Occipital lobe (tissue), 3 donors: ENCODE measurements at places on chromosomes 5 and 9.

DNA sequence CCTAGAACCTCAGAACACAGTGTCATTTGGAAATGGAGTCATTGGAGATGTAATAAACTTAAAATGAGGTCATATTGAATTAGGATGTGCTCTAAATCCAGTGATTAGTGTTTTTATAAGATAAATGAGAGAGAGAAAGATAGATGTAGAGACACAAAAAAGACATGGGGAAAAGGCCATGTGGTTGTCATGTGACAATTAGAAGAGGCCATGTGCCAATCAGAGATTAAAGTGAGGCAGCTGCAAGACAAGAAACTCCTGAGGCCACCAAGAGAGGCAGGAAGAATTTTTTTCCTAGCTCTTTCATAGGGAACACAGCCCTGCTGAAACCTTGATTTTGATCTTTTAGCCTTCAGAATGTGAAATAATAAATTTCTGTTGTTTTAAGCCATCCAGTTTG, 1307.2 kb downstream of the PTPRD start:
- no peak for DNase-seq

DNA sequence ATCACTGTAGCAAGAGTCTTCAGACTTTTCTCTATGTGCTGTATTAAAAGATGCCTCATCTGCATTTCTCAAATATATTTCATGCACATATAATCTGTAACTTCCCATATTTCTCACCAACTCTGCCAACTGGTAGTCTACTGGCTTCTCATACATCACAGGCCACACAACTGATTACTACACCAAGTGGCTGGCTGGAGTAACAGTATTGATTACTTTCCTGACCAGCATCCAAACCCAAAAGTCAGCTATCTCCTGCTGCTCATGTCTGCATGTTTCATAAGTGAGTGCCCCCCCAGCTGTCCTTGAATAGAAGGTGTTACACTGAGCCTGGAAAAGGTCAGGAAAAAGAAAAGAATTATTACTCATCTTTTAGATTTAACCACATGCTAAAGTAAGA, 17.4 kb downstream of the ERCC8 start:
- DNase-seq: no peak

DNA sequence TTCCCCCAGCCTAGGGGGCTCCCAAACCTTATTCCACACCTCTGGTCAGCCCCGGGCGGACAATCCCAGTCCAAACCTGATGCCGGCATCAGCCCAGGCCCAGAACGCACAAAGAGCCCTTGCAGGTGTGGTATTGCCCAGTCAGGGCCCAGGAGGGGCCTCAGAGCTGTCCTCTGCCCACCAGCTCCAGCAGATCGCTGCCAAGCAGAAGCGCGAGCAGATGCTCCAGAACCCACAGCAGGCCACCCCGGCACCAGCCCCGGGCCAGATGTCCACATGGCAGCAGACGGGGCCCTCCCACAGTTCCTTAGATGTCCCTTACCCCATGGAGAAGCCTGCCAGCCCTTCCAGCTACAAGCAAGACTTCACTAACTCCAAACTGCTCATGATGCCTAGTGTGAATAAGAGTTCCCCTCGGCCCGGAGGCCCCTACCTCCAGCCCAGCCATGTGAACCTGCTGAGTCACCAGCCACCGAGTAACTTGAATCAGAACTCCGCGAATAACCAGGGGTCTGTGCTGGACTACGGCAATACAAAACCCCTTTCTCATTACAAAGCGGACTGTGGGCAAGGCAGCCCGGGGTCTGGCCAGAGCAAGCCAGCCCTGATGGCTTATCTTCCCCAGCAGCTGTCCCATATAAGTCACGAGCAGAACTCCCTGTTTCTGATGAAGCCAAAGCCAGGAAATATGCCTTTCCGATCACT, 27.6 kb upstream of the LTC4S start:
- peak; percentile 10 for DNase-seq

DNA sequence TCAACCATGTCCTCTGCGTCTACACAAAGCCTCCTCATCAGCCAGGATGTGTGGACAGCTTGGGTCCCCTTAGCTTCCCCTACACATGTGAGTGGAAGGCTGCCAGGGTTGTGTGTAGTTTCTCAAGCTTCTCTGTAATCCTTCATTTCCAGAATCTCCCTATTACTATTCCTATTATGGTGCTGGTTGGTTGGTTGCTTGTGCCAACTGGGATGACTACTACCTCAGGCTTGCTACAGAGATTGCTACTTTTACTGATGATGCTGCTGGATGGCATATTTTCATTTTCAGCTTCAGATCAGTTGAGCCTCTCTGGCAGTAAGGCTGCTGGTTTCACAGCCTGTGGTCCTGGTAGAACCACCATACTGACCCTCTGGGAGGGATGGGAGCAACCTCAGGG, 39.9 kb downstream of the ATG10 start:
- no peak for DNase-seq

- DNase-seq: no peak
These were observed 524.2 kb downstream of the ACTL7B start for GRCh38 chr9:108331596-108331995.

- DNase-seq: no peak
These were observed 74.4 kb downstream of the PDE6A start for GRCh38 chr5:149870232-149870631.

DNA sequence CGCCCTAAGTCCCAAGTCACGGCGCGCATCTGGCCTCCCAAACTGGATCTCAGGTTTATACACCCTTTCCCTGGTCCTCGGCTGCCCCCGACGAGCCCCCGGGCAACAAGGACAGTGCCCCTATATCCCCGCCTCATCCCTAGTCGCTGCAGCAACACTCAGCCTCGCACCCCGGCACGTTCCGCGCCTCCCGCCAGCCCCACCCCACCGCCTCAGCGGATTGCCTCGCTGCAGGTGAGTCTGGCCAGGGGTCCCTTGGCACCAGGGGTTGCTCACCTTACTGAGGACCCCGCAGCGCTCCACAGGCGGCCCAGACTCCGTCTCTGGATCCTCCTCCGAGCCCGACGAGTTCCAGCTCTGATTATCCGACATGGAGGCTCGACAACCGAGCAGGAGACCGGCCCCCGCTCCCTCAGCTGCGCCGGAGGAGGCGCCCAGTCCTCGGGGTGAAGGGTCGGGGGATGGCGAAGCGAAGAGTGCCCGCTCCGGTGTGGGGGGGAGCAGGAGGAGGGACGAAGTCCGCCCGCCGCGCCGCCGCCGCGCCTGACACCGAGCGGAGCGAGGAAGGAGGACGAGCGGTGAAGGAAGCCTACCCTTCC, 494 bp downstream of the CERT1 start:
- DNase-seq: peak; percentile 73

DNA sequence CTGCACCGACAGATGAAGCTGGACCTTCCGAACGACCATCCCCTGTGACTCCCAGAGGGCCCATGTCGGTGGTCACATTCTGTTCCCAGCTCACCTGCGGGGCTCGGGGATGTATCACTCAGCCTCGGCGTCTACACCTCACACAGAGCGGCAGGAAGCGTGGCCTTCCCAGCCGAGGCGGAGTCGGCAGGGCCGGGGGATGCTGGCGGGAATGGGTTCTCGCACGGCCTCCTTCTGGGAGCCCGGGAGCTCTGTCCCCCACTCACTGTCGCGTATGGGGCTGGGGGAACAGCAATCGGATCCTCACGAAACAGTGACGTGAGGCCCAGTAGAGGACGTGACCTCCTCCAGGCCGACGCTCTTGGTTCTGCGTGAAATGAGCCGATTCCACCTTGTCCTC, 20.4 kb downstream of the NACC2 start:
- no peak for DNase-seq

- no peak for DNase-seq
These were observed 30.2 kb upstream of the PTGER4 start for GRCh38 chr5:40649463-40650030.

DNA sequence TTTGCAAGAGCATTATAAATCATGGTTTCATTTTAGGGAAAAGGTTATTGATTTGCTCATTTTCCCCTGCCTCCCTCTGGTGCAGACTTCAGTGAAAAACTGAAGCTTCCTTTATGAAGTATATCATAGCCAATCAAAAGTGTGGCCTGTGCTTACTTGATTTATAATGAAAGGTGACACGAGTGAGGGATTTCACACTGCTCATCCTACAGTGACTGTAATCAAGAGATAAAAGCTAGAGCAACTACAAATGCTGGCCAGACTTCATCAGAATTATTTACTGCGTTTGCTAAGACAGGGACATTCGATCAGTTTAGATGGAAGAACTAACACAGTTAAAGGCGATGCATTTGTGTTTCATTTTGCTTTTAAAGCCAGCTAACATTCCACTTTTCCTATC, 151.5 kb downstream of the SV2C start:
- no peak for DNase-seq

DNA sequence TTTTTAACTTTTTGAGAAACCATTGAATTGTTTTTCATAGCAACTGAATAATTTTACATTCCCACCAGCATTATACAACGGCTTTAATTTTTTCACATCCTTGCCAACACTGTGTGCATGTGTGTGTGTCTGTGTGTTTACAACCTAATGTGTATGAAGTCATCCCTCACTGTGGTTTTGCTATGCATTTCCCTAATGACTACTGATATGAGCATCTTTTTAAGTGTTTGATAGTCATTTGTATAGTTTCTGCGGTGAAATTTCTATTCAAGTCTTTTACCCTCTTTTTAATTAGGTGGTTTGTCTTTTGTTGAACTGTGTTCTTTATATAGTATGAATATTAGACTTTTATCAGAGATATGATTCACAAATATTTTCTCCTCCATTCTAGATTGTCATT, 263.1 kb upstream of the COX7C start:
- no peak for DNase-seq

- DNase-seq: no peak
These were observed 63.8 kb upstream of the RARS1 start for GRCh38 chr5:168422431-168422830.

- DNase-seq: no peak
These were observed 16.2 kb upstream of the FSD1L start for GRCh38 chr9:105431424-105432246.

DNA sequence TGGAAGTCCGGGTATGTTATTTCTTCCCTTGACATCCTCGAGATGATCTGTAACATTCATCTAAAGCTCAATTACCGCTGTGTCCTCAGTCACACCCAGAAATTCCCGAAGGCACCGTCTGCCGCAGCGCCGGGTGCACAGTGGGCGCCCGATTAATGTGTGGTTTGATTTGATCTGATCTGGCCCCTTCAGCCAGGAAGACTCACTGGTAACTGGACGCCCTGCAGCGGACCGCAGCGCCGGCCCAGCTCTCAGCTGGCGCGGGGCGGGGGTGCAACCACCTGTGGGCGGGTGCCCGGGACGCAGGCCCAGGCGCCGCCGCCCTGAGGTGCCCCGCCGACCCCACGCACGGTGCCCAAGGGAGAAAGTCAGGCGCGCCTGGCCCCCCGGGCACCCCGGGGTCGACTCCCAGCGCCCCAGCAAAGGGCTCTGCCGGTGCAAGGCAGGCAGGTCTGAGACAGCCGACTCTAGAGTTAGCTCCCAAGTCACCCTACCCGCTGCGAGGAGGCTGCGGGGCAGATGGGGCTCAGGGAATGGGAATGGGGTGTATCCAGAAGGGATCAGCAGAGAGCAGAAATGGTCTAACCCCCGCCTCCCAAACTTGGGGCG, 1.7 kb downstream of the EPB41L4B start:
- no peak for DNase-seq

- no peak for DNase-seq
These were observed 19.1 kb upstream of the KCNMB1 start for GRCh38 chr5:170408226-170408625.

- DNase-seq: no peak
These were observed 1.2 kb downstream of the HSPA5 start for GRCh38 chr9:125239631-125240597.

DNA sequence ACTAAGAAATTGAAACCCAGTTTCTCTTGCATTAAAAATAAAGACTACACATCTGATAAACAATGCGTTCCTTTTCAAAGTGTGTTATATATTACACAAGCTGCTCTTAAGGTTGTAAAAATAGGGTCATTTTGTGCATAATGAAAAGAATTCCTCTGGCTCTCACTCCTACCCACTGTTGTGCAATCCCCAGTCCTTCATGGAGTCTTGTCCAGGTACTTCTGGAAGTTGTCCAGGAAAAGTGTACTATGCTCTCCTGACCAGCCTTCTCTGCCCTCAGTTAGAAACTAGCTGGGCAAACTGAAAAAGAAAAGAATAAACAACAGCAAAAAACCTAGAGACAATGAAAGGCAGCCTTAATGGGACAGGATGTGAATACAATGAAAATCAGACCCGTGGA, 345.5 kb upstream of the PAPPA start:
- no peak for DNase-seq

DNA sequence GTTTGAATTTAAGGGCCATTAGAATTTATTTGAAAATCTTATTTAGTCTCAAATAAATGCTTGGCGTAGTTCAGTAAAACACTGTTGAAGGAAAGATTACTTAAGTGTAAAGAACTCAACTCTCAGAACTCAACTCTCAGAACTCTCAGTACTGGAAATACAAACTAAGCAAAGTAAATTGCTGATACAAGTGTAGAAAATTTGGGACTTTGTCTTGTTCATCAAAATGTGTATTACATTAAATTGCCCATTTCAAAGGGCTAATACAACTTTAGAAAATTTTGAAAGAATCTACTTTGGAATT, 99.4 kb downstream of the CSNK1G3 start:
- no peak for DNase-seq

DNA sequence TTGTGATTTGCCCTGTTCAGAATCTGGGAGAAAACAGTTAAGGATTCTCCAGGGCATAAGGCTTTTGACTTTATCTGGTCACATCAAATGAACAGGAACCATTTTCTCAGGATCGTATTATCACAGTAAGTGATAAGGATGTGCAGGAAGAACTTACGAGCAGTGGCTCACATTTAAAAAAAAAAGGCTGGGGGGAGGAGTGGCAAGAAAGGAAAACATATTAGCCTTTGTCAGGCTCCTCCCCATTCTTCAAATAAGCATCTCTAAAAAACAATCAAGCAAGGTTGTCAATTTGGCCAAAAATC, 234.3 kb upstream of the TMEM161B start:
- no peak for DNase-seq

- no peak for DNase-seq
These were observed 32.8 kb downstream of the ARPC5L start for GRCh38 chr9:124894741-124895170.

- DNase-seq: no peak
These were observed 256.1 kb upstream of the IRX2 start for GRCh38 chr5:3007577-3007976.

- no peak for DNase-seq
These were observed 1.9 kb downstream of the RAB24 start for GRCh38 chr5:177301503-177302165.

DNA sequence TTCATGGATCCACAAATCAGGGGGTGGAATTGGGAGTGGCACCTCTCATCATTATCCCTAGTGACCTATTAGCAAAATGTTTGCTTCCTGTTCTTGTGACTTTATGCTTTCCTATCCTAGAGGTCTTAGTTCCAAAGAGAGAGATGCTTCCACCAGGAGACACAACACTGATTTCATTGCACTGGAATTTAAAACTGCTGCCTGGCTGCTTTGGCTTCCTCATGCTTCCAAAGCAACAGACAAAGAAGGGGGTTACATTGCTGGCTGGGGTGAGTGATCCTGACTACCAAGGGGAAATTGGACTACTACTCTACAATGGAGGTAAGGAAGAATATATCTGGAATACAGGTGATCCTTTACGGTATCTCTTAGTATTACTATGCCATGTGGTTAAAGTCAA, 69.2 kb upstream of the SH3GL2 start:
- DNase-seq: no peak

- no peak for DNase-seq
These were observed 72.0 kb downstream of the PDE8B start for GRCh38 chr5:77282337-77283027.
